ENCODE measurements at places on chromosomes 13 and 19. TPM values are rescaled to one million over a fixed set of nuclear protein-coding genes. Genes with fewer than 3 reads are reported as not detected.

DNA sequence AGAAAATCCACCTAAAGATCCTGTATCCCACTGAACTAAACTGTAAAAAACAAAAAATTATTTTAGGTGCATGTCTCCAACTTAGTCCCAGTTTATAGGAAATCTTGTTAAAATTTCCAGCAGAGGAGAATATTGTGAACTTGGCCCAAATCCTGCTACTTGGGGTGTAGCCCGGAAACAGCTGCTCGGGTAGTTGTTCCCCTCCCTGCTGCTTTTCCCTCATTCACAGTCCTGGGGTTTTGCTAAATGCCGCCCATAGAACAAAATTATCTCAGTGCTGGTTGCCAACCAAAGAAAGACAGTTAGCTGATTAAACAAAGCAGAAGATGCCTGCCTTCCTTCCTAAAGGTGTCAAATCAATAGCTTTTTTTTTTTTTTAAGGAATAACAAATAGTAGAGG is 330.5 kb upstream of the KLF12 start:
- H3K27me3 ChIP-seq = no peaks in the 10 kb centered on the region
- H3K36me3 ChIP-seq = no peaks in the 10 kb centered on the region
- no peak overlapping the region for H3K27ac ChIP-seq
- peaks cover 5% of the 10 kb centered on the region for H3K4me1 ChIP-seq
- no peak for DNase-seq
- H3K4me3 ChIP-seq = no peak overlapping the region

- no peaks in the 10 kb centered on the region for H3K36me3 ChIP-seq
- H3K4me1 ChIP-seq = no peaks in the 10 kb centered on the region
- H3K27me3 ChIP-seq = no peaks in the 10 kb centered on the region
- H3K4me3 ChIP-seq = no peak overlapping the region
Measured at GRCh38 chr19:447064-447426, 13.8 kb downstream of the SHC2 start.

GRCh38 chr19:53908935-53909415 is at the start of gene CACNG7:
Gene CACNG7 (plus strand): TSS chr19:53909278. CDS start chr19:53912832, 3,554 bp downstream.
- no peak for DNase-seq
- no peak within 1 kb of the TSS for H3K27ac ChIP-seq
- no peak within 1 kb of the TSS for H3K4me3 ChIP-seq
- H3K27me3 ChIP-seq = peaks cover 42% of the 10 kb centered on the region
- H3K36me3 ChIP-seq = no peaks in the 10 kb centered on the region

DNA sequence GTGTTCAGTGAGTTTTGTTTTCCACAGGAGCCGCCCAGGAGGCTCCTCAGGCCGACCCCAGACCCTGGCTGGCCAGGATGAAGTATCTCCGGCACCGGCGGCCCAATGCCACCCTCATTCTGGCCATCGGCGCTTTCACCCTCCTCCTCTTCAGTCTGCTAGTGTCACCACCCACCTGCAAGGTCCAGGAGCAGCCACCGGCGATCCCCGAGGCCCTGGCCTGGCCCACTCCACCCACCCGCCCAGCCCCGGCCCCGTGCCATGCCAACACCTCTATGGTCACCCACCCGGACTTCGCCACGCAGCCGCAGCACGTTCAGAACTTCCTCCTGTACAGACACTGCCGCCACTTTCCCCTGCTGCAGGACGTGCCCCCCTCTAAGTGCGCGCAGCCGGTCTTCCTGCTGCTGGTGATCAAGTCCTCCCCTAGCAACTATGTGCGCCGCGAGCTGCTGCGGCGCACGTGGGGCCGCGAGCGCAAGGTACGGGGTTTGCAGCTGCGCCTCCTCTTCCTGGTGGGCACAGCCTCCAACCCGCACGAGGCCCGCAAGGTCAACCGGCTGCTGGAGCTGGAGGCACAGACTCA is 12.9 kb downstream of the B3GNT3 start:
- no peaks in the 10 kb centered on the region for H3K36me3 ChIP-seq
- H3K4me1 ChIP-seq = no peaks in the 10 kb centered on the region
- no peaks in the 10 kb centered on the region for H3K27me3 ChIP-seq
- no peak overlapping the region for H3K4me3 ChIP-seq
- no peak overlapping the region for H3K27ac ChIP-seq

DNA sequence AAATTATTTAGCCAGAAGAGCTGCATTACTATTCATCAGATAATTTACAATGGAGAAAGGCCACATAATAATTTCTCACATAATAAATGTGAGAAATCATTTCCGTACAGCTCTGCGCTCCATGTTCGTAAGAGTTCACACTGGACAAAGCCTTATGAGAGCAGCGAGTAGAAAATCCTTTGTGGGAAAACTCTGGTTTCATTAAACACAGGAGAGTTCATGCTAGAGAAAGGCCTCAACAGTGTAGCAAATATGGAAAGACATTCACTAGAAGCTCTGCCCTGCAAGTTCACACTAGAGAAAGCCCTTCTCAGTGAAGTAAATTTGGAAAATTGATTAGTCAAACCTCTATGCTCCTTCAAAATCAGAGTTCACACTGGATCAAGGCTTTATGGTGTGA is 8.4 kb downstream of the ZNF776 start:
- DNase-seq = no peak
- H3K36me3 ChIP-seq = peaks cover 39% of the 10 kb centered on the region
- H3K27me3 ChIP-seq = no peaks in the 10 kb centered on the region
- no peak overlapping the region for H3K27ac ChIP-seq
- H3K4me1 ChIP-seq = no peaks in the 10 kb centered on the region
- H3K4me3 ChIP-seq = no peak overlapping the region

DNA sequence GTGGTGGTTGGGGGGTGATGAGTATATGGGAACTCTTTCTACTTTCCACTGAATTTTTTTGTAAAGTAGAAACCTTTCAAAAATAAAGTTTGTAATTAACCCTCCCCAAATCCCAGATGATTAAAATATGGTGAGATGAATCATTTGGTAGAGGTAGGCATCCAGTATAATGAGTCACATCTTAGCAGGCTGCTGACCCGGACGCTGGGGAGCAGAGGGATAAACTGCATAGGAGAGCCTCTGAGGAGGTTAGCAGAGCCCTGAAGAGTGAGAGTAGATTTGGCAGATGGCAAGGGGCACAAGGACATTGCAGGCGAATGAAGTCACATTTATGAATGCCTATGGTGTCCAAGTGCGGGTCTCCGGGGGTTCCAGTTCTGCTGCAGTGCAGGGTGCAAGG is 293.8 kb downstream of the FGF9 start:
- no peak overlapping the region for H3K4me3 ChIP-seq
- no peak overlapping the region for H3K27ac ChIP-seq
- DNase-seq = no peak

ZNF83 gene
- 67.3 TPM for polyA plus RNA-seq

- no peaks in the 10 kb centered on the region for H3K27me3 ChIP-seq
- H3K4me1 ChIP-seq = peaks cover 18% of the 10 kb centered on the region
- H3K36me3 ChIP-seq = no peaks in the 10 kb centered on the region
- H3K4me3 ChIP-seq = peak overlapping the region; percentile 25
Measured at GRCh38 chr13:105979131-105980011, 556.1 kb downstream of the EFNB2 start.

DNA sequence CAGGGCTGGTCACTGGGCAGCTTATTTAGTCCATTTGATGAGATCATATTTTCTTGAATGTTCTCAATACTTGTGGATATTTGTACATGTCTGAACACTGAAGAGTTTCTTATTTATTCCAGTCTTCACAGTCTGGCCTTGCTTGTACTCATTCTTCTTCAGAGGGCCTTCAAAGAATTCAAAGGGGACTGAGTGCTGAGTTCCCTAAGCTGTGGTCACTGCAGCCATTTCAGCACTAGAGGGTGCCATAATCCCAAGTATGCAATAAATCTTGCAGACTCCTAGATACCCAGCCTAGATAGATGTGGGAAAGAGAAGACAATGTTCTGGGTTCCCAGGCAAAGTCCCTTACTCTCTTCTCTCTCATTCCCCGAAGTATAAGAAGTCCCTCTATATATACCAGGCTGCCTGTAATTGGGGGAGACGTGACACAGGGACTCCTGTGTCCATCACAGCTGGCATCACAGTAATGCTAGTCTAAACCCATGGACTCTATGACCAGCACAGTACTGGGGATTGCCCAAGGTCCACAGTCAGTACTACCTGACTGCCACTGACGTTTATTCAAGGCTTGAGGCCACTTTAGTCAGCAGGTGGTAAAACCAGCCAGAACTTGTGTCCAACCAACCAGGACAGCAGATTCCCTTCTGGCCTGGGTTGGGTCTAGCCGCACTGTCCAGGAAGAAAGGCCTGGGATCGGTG is 8.9 kb upstream of the VN1R1 start:
- H3K27me3 ChIP-seq = no peaks in the 10 kb centered on the region
- H3K4me3 ChIP-seq = no peak overlapping the region
- H3K36me3 ChIP-seq = no peaks in the 10 kb centered on the region
- DNase-seq = peak; percentile 7

GRCh38 chr19:16133818-16134217 is 9.7 kb upstream of the HSH2D start:
- no peak for DNase-seq
- peaks cover 28% of the 10 kb centered on the region for H3K36me3 ChIP-seq
- no peak overlapping the region for H3K4me3 ChIP-seq
- H3K27ac ChIP-seq = no peak overlapping the region
- no peaks in the 10 kb centered on the region for H3K27me3 ChIP-seq

GRCh38 chr19:31303262-31303815 is 45.9 kb downstream of the TSHZ3 start:
- H3K27ac ChIP-seq = no peak overlapping the region
- H3K4me1 ChIP-seq = no peaks in the 10 kb centered on the region
- H3K36me3 ChIP-seq = no peaks in the 10 kb centered on the region
- no peak overlapping the region for H3K4me3 ChIP-seq
- no peaks in the 10 kb centered on the region for H3K27me3 ChIP-seq

F2RL3 gene
- polyA plus RNA-seq = 0.01 TPM

DNA sequence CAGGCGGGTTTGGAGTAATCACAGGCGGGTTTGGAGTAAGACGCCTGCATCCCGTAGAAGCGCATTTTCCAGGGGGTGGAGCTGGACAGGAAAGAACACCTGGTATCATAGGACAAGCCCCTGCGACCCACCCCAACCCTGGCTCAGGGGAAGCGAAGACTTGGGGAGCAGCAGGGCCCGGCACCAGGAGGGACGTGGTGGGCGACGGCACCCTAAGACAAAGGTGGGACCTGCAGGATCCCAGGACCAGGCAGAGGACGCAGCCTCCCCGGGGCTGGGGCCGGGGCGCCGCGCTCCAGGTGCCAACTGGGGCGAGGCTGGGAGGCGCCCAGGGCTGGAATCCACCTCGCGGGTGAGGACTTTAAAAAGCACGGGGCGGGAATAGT is 520 bp downstream of the ZNF600 start:
- H3K36me3 ChIP-seq = no peaks in the 10 kb centered on the region
- peak overlapping the region; percentile 75 for H3K27ac ChIP-seq
- peaks cover 2% of the 10 kb centered on the region for H3K4me1 ChIP-seq
- H3K27me3 ChIP-seq = no peaks in the 10 kb centered on the region

DNA sequence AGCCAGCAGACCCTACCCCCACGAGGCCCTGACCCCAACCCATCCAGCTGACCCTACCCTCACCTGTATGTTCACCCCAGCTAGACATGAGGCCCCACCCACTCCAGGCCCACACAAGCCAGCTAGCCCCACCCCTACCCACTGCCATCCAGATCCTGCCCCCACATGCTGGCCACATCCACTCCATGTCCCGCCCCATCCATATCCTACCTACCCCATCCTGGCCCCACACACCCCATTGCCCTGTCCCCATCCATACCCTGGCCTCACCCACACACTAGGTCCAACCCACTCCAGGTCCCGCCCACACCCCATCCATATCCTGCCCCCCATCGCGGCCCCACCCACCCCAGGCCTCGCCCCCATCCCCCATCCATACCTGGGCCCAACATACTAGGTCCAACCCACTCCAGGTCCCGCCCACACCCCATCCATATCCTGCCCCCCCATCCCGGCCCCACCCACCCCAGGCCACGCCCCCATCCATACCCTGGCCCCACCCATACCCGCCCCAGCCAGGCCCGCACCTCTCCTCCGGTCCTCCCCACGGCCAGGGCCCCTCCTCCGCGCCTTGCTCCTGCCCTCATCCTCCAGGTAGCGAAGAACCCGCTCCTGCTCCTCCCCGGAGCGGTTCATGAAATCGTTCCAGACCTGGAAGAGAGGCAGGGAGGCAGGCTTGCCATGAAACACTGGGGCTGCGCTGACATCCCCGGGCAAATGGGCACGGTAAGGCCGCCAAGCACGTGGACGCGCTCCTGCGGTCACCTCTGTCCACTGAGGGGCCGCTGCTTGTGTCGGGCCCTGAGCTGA is 7.2 kb downstream of the RNU6-9 start:
- H3K36me3 ChIP-seq = peaks cover 5% of the 10 kb centered on the region
- no peak overlapping the region for H3K27ac ChIP-seq
- H3K4me1 ChIP-seq = no peaks in the 10 kb centered on the region
- DNase-seq = no peak
- no peaks in the 10 kb centered on the region for H3K27me3 ChIP-seq

DNA sequence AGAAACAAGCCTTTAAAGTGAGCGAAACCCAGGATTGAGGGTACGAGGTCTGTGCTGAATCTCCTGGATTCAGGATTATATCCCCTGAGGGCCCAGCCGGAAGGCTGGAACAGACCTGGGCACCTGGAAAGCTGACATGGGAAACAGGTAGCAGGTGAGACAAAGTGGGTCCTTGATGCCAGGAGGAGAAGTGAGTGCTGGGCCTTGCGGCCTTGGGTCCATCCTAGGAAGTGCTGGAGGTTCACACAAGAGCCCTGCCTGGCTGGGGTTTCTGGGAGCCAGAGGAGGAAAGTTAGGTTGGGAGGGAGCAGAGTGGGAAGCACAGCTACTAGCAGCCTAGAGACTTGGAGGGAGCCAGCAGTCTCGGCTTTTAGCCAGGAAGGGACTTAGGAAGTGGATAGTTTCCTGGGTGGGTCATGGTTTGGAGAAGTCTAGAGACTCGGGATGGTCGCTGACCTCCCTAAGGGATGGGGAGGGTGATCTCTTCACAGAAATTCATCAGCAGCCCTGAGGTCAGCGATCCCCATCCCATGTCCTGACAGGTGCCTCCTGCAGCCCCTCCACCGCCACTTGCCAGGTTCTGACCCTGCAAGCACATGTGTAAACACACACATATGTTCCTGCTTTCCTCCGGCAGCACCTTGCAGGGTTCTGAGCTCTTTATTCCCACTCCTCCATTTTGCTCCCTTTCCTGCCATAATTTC is 29.4 kb upstream of the ZNF492 start:
- no peaks in the 10 kb centered on the region for H3K27me3 ChIP-seq
- no peaks in the 10 kb centered on the region for H3K4me1 ChIP-seq
- no peaks in the 10 kb centered on the region for H3K36me3 ChIP-seq
- no peak overlapping the region for H3K4me3 ChIP-seq

DNA sequence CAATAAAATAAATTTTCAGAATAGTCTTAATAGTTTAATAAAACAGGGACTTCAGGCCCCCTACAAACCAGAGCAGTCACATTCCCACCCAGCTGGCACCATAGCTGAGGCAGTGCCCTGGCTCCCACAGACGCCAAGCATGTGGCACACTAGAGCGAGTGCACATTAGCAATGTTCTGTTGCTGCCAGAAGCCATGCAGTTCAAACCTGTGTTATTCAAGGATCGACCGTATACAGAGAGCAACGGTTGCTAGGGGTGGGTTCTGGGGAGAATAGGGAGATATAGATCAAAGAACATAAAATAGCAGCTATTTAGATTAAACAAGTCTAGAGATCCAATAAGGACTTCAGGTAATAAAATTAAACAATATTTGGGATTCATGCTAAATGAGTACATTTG is 419.3 kb upstream of the KLHL1 start:
- H3K4me1 ChIP-seq = no peaks in the 10 kb centered on the region
- no peak overlapping the region for H3K4me3 ChIP-seq
- H3K36me3 ChIP-seq = no peaks in the 10 kb centered on the region
- DNase-seq = no peak
- H3K27me3 ChIP-seq = no peaks in the 10 kb centered on the region
- no peak overlapping the region for H3K27ac ChIP-seq

LILRB5 gene
- not detected for polyA plus RNA-seq

GRCh38 chr13:39895254-39895653 is 239.8 kb downstream of the COG6 start:
- H3K4me1 ChIP-seq = no peaks in the 10 kb centered on the region
- H3K36me3 ChIP-seq = no peaks in the 10 kb centered on the region
- H3K27me3 ChIP-seq = no peaks in the 10 kb centered on the region
- H3K27ac ChIP-seq = no peak overlapping the region
- H3K4me3 ChIP-seq = no peak overlapping the region
